Stomach (tissue), 19 donors: ENCODE measurements at places on chromosomes 7 and 10.

- peak; percentile 33 for DNase-seq
These were observed 171.4 kb upstream of the NUPR2 start for GRCh38 chr7:56287429-56288138.

GRCh38 chr7:95915731-95916130 is 143.4 kb downstream of the DYNC1I1 start:
- no peak for DNase-seq

GRCh38 chr7:88169717-88170320 is 50.0 kb downstream of the SRI start:
- peak; percentile 51 for DNase-seq

GRCh38 chr7:85714043-85714578 is 527.3 kb upstream of the SEMA3D start:
- no peak for DNase-seq

- no peak for DNase-seq
These were observed 290.9 kb downstream of the SDK1 start for GRCh38 chr7:3591944-3592343.

- DNase-seq, result no peak
These were observed 52.1 kb downstream of the ADRB1 start for GRCh38 chr10:114095559-114096337.

DNA sequence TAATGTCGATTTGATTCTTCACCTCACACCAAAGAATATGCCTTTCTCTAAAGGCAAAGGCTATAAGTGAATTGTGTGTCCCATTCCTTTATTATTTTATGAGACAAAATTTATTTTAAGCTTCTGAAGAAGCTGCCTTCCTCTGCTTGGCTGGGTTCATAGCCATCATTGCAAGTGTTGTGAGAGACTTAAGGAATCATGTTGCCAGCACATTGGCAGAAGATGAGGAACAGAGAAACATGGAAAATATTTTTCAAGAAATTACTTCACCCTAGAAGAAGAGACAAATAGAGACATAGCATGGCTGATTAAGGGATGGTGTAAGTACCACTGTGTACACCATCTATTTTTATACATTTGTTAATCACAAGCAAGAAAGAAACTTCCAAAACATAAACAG is 230.1 kb upstream of the SEMA3E start:
- DNase-seq, result peak; percentile 1

- DNase-seq, result peak; percentile 76
These were observed 14.7 kb downstream of the GRID2IP start for GRCh38 chr7:6536262-6537260.

DNA sequence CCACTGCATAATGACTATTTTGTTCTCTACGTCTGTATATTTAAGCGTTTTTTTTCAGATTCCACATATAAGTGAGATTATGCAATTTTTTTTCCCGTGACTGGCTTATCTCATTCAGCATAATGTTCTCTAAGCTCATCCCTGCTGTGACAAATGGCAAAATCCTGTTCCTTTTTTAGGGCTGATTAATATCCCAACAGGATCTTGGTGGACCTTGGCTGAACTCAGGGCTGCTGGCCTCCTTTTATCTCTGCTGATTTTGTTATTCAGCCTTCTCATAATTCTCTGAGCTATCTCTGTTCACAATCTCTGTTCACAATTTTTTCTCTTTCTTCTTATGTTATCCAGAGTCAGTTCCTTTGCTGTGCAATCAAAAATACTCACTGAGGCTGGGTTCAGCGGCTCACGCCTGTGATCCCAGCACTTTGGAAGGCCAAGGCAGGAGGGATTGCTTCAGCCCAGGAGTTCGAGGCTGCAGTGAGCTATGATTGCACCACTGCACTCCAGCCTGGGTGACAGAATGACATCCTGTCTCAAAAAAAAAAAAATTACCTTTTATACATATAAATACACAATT is 1035.9 kb upstream of the AUTS2 start:
- peak; percentile 2 for DNase-seq

DNA sequence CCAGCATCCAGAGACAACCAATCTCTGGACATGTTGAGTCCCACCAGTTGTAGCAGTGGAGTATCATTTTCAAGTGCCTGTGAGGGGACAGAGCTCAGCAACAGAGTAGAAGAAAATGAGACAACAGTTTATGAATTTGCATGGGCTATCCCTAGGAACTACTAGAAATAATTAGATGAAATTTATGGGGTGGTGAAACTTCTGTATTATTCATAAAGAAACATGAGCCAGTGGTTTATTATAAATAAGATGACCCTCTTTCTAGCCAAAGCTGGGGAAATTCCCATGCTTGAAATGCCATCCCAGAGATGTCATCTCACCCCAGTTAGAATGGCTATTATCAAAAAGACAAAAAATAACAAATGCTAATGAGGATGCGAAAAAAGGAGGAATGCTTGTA is 55.1 kb upstream of the ITGB8 start:
- DNase-seq, result no peak

GRCh38 chr7:12111422-12112405 is 99.4 kb upstream of the TMEM106B start:
- peak; percentile 69 for DNase-seq

- no peak for DNase-seq
These were observed 47.2 kb downstream of the MYL10 start for GRCh38 chr7:101581891-101582290.

- DNase-seq, result no peak
These were observed 163.1 kb downstream of the PRKCQ start for GRCh38 chr10:6416892-6417512.

DNA sequence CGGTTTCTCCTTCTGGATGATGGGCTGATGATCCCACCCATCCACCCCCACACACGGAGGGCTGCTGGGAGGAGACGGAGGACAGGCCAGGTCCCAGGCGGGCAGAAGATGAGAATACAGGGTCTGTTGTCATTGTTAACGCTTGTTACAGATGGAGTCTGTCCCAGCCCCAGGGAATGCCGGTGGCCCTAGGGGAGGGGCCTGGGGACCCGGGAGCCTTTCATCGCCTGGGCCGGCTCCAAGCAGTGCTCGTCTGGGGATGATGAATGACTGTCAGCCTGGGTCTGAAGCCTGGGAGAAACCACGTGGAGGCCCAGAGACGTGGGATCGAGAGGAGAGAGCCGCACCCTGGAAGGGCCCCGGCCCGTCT is 69.2 kb downstream of the UNCX start:
- no peak for DNase-seq

- DNase-seq, result no peak
These were observed 2.0 kb upstream of the AOAH start for GRCh38 chr7:36726311-36726710.

DNA sequence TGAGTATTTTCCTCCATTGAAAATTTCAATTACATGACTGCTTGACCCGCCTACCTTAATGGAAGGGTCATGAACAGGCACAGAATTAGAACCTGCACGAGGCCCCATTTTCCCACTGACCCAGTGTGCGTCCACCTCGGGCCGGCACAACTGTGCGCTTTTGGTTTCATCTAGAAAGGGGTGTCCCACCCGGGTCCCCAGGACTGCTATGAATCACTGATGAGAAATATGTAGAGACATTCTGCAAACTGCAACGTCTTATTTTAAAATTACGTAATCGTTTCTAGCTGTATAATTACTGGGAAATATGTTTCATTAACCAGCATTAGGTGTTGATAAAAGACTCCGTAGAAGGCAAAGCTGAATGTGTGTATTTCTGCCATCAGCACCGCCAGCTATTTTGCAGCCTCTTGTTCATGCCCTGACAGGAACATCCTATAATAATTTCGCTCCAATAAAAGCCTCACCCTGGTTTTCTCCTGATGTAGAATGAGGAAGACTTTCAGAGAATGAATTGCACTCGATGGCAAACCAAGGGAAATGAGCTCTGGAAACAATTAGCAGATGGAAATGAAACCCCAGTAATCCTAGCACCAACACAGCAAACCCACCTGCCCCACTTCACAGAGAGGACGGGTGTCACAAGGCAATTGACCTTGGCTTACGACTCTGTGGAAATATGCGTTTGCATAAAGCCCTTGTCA is 562.1 kb downstream of the DNAJB6 start:
- no peak for DNase-seq

DNA sequence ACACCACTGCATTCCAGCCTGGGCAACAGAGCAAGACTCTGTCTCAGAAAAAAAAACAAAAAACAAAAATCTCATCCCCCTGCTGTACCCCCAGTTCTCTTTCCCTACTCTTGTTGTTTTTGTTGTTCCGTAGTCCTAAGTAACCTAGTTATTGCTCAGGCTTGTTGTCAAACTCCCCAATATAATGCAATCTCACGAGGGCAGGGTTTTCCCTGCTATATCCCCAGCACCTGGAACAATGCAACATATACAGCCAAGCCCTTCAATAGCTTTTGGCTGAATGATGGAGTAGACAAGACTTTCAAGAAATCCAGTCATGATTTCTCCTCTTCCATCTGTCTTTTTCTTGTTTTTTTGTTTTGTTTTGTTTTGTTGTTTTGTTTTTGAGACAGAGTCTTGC is 10.2 kb downstream of the ACSL5 start:
- DNase-seq, result no peak

DNA sequence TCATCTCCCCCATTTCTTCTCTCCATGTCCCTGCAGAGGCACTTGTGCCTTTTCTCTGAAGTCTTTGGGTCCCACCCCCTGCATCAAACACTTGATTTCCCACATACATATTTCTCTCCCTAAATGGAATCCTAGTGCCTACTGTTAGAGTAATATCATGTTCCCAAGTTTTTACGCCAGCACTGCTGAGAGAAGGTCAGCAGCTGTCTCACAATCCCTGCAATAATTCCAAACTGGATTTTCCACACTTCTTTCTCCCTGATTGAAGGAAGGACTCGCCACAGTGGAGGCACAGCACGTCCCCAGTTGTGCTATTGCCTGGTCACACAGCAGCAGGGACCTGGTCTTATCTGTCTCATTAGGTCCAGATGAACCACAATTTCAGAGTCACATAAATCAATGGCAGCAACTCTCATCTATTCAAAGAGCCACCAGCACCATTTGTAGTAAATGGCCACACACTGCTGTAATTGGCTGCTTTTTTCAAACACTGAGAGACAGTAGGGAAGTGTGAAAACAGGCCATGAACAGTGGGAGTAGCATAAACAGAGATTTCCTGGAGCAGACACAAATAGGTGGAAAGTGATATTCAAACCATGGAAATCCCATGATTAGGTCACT is 605.5 kb downstream of the XPNPEP1 start:
- no peak for DNase-seq

- DNase-seq, result no peak
These were observed 238.9 kb downstream of the CAMK1D start for GRCh38 chr10:12588091-12588860.

- DNase-seq, result peak; percentile 20
These were observed 139.8 kb downstream of the GRID1 start for GRCh38 chr10:86226781-86227201.

DNA sequence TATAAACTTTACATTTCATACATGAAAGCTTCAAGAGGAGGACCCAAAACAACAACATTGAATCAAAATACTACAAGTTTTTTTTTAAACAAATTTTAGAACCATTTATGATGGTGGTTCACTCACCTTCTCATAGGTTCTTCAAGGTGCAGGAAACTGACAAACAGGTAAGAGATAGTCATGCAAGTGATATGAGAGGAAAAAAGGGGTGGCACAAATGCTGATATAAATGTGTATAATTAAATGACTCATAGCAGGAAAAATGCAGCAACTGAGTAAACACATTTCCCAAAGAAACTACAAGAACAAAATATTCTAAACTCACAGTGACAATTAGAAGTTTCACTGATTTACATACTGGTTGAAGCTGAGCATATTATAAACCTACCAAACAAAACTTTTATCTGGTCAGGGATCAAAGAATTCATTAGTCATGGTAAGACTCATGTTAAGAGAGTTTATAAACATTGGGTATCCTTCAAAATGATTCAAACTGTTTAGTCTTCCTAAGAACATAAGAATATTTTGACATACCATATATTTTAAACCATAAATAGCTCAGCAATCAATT is 14.1 kb downstream of the ZWINT start:
- no peak for DNase-seq

DNA sequence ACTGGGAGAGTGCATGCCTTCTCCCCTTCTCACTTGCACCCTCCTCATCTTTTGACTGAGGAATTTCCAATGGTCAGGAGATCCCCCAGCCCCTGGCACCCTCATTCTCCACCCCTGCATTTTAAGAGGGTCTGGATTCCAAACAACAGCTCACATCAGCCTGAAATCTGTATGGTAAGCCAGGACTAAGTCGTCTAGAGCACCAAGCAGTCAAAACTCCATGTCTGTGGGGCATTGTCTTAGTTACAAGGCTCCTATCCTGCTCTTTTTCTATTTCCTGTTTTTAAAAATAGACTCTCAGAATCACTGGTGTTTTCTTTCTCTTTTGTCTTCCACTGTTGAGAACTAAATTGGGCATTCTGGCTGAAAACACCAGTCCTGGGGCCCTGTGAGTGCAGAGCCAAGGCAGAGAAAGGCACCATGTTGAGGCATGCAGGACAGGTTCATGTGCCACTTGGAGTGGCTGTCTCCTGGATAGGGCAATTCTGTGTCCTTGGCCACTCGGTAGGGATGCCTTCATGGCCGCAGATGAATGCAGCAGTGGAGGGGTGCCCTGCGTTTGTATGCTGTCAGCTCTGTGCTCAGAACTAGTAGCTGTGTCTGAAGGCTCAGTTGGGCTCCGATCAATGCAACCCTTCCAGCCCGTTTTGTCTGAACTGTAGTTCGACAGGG is 216.6 kb upstream of the YAE1 start:
- DNase-seq, result no peak

- DNase-seq, result peak; percentile 45
These were observed 10.1 kb downstream of the OTUD1 start for GRCh38 chr10:23448802-23449570.

- no peak for DNase-seq
These were observed 233.7 kb downstream of the DGKI start for GRCh38 chr7:137613006-137613525.

DNA sequence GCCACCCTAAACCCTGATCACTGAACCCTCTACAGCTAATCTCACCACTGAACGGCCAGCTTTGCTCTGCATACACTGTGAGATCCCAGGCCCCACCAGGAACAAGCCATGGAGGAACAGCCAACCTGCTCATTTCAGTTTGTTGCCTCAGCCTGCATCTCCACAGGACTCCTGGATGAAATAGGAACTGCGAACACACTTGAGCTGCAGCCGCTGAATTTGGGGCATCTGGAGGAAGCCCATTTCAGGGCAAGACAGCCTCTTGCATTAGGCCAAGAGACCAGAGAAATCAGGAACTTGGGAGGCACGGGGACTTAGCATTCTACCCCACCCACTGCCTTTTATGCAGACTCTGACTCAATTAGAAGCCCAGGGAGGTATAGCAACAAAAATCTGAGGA is 14.5 kb upstream of the EGR2 start:
- DNase-seq, result peak; percentile 7
